ENCODE measurements at places on chromosomes 7 and 10.

DNA sequence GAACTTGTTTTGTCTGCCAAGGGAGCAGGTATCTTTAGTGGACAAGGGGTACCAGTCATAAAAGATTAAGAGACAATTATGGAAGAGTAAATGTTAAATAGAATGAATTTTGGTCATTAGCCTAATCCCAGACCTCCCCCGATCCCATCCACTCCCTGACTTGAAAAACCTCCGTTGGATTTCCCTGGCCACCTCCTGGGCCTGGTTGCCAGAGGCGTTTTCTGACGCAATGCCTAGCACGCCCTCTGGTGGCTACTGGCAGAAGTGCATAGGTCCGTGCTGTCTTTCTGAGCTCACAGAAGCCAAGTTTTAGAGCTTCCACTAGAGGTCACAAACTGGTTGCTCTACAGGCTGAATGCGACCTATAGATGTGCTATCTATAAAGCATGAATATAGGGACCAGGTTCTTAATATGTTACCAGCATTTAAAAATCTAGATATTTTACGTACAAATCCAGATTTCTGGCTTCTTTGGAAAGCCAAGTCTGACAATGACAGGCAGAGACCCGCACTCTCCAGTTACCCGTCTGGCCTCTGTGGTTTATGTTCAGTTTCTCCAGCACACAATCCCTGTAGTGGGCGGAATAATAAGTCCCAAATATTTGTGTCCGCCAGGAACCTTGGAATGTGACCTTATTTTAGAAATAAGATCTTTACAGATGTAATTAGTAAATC, 39.8 kb downstream of the SPOCK2 start:
- DNase-seq, result peak; percentile 98

DNA sequence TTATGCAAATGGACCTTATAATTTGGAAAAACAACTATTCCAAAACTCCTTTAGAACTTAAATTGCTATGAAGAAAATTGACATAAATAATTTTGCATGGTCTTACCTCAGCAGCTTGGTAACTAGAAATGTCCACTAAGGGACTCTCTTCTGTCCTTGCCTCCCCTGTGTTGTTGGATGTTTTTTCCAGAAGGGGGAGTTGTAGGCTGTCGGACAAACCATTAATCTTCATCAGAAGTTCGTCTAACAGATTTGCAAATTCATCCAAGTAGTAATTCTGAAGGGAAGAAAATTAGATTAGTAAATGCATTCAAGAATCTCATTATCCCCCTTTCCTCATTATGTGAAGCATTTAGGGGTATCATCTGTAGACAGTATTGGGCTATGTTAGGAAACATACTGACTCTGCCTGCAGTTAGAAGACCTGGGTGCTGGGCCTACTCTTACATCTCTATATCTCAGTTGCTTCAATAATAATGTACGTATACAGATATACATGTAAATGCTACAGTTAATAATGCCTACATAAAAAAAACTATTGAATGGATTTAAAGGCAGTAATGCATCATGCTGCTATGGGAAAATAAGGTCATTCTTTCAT, 155.6 kb downstream of the PKD1L1 start:
- peak; percentile 28 for DNase-seq

GRCh38 chr10:129404091-129404490, 63.0 kb upstream of the MGMT start:
- DNase-seq, result no peak

- peak; percentile 25 for DNase-seq
Observed at GRCh38 chr10:132036153-132036886, 29.4 kb upstream of the JAKMIP3 start.

DNA sequence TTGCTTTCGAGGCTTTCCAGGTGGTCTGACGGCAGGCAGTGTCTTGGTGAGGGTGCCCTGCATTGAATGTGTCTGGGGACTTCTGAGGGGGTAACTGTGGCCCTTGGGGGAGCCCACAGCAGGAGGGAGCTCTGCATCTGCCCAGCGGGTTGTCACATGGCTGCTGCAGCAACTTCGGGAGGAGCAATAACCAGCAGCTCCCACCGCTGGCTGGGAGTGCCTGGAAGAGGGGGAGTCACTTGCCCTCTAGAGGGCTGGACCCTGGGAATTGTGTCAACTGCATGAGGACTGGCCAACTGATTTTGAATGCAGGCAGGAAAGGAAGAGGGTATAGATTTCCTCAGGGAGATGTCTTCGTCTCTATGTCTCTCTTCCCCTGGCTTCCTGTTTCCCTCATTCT, 26.4 kb downstream of the C10orf120 start:
- DNase-seq, result no peak

- DNase-seq, result no peak
Observed at GRCh38 chr10:31664803-31665202, 263.8 kb downstream of the ARHGAP12 start.

GRCh38 chr7:129840757-129841156, 112.0 kb downstream of the UBE2H start:
- DNase-seq, result no peak

GRCh38 chr10:32471232-32471631, 25.3 kb downstream of the CCDC7 start:
- no peak for DNase-seq

DNA sequence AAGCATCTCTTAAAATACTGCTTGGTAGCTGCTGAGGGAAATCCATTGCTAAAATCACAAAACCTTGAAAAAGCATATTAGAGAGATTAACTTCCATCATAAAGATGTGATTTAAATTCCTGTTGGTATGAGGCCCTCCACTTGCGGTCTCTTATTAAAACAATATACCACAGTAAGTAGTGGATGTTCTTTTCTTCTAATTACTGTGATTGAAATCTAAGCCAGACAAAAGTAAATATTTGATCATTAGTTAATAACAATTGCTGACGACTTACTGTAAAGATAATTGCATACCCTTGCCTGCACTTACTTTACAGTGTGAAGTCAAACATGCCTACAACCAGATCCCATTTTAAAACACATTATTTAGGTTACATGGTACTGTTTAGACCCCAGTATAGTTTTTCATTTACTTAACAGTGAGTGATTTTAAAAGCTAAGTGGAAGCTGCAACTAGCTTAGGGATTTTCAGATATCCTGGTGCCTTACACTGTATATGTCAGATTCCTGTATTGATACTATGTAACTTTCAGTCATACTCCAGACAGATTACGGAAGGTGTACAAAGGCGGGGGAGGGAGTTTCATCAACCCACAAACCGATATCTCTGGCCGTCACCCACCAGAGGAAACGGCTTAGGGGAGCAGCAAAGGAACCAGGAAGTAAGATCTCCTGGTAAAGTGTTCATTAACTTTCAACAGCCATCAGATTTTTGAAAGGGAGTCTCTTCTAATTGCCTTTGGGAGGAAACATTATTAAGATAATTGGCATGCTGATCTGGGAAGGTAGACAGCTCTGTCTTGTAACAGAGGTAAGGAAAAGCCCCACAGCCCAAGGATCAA, 986 bp downstream of the NRP1 start:
- DNase-seq, result no peak

GRCh38 chr10:82420001-82420400, 545.0 kb downstream of the NRG3 start:
- DNase-seq, result peak; percentile 86

- no peak for DNase-seq
Observed at GRCh38 chr10:117502421-117503243, 39.9 kb upstream of the EMX2 start.

DNA sequence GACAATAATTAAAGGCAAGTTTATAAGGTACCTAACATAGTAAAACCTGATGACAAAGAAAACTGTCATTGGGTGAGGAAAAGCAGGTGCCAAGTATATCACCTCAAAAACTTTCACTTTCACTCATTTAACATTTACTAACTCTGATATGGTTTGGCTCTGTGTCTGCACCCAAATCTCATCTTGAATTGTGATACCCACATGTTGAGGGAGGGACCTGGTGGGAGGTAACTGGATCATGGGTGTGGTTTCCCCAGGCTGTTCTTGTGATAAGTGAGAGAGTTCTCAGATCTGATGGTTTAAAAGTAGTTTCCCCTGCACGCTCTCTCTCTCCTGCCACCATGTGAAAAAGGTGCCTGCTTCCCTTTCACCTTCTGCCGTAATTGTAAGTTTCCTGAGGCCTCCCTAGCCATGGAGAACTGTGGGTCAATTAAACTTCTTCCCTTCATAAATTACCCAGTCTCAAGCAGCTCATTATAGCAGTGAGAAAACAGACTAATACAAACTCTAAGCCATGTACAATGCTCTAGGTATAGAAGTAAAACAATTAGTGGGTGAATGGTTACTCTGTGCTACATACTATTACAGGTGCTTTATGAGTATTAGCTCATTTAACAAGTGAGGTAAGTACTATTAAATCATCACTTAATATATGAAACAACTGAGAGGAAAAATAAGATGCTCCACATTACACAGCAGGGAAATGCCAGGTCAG, 199.0 kb downstream of the CHCHD3 start:
- DNase-seq, result no peak

DNA sequence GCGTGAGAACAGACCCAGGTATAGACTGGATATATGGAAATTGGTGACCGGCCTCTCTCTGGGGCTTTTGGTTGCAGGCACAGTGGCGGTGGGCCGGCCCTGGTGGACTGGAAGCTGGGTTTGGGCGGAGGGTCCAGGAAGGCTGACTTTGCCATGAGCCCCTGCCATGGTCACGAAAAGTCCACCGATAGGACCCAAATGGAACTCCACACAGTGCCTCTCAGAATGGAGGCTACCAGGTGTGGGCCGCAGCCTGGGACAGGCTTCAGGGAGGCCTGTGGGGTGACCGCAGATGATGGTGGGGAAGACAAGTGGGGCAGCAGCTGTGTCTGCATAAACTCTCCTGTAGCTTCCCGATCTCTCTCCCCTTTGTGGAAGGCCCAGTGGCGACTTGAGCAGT, 123.2 kb downstream of the DNAJB6 start:
- DNase-seq, result no peak

- DNase-seq, result no peak
Observed at GRCh38 chr10:130795819-130796218, 515.7 kb downstream of the TCERG1L start.

- DNase-seq, result no peak
Observed at GRCh38 chr10:122554131-122555036, 6.2 kb upstream of the DMBT1 start.

DNA sequence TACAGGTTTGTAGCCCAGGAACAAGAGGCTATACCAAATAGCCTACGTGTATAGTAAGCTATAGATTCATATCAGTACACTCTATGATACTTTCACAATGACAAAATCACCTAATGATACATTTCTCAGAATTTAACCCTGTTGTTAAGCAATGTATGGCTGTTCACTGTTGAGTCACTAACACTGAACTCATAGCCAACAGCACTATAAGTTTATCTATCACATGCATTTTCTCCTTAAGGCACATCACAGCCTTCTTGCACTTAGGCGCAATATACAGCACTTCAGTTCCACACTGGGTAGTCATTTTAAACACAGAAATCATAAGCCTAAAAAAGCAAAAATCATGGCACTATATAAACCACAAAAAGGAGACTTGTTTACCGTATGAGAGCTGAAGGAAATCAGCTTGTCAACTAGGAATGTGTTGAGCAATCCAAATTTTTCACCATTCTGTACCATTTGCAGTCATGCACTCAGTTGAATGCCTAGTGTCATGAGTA, 45.6 kb downstream of the ZNF438 start:
- DNase-seq, result no peak

DNA sequence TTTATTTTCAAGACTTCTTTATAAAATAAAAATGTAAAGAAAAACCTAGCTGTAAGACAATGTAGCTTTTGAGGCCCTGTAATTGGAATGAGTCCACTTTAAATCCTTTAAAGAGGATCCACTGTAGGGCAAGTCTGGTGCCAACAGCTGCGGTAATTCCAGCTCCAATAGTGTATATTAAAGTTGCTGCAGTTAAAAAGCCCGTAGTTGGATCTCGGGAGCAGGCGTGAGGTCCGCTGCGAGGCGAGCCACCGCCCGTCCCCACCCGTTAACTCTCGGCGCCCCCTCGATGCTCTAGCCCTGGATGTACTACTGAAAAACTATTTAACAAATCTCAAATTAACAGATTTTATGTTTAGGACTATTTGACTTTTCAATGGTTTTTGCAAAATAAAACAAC, 414.7 kb upstream of the SEMA3C start:
- no peak for DNase-seq

- DNase-seq, result no peak
Observed at GRCh38 chr10:110725801-110726630, 81.9 kb downstream of the RBM20 start.

DNA sequence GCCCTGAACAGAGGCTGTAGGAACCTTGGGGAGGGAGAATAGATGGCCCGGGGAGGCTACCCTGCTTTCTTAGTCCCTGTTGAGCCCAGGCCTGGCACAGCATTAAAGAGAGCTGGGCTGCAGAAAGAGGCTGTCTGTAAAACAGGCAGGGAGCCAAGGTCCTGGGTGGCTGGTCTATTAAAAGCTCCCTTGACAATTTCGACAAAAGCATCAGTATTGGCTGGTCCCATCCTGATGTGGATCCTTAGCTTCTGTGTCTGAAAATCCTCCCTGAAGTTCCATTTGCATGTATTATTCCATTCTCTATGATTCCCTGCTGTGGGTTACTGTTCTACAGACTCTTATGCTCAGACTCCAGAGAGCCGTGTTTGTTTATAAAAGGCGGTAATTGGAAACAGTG, 158.5 kb downstream of the GALNT17 start:
- peak; percentile 43 for DNase-seq

GRCh38 chr7:46156086-46156485, 235.0 kb upstream of the IGFBP3 start:
- no peak for DNase-seq

DNA sequence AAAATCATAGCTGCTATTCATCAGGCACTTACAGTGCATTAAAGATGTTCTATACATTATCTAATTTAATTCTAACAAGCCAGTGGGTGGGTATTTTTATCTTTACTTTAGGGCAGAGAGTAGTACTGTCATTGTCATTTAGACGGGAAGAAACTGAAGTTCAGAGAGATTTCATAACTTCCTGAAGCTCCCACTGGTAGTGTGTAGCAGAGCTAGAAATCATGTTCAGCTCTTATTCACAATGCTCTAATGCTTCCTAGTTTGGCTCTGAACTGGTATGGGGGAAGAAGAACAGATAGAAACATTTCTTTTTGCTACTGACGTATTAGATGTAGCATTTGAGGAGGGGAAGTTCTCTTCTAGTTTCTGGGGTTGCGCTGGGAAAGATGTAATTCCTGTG, 116.7 kb downstream of the CYP26A1 start:
- DNase-seq, result peak; percentile 44

DNA sequence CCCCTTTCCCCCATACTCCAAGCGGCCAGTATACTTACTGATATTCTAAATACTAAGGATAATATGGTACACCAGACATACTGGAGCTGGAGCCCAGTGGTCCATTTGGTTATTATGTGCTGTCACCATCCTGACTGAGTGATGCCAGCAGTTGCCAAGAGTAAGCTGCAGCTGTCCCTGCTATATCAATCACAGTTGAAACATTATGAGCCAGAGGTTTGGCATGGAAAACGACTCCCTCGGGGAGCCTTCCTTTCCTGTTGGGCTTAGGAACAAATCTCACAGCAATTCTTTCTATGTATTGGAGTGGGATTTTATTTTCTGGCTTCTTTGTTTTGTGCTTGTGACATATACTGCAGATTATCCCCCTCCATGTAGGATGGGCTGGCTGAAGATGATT, 32.6 kb downstream of the STRIP2 start:
- no peak for DNase-seq

- DNase-seq, result no peak
Observed at GRCh38 chr7:36881233-36881874, 157.1 kb upstream of the AOAH start.
